ENCODE measurements at places on chromosomes 5 and 9. TPM values are rescaled to one million over a fixed set of nuclear protein-coding genes. Genes with fewer than 3 reads are reported as not detected.

- DNase-seq = no peak
Observed at GRCh38 chr5:140647042-140647419, 399 bp downstream of the NDUFA2 start.

GRCh38 chr5:172178991-172179989, 8.7 kb downstream of the STK10 start:
- DNase-seq = no peak

DNA sequence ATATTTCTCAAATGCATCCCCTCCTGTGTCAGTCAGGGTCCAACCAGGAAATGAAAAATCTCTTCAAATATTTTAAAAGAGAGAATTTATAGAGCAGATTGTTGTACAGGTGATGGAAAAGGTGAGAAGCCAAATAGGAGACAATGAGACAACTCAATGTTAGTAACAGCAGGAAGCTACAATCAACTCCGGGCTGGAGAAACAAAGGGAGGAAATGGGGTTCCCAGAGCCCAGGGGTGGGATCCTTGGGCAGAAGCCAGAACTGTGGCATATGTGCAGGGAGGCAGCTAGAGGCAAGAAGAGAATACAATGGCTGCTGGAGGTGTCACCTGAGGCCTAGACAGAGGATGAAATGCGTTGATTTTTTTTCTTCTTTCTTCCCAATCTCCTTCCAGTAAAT, 361.8 kb upstream of the ACTBL2 start:
- DNase-seq = no peak

GRCh38 chr5:1480217-1480616, 35.0 kb upstream of the SLC6A3 start:
- no peak for DNase-seq

GRCh38 chr9:86329649-86330048, 24.6 kb downstream of the TUT7 start:
- no peak for DNase-seq

DNA sequence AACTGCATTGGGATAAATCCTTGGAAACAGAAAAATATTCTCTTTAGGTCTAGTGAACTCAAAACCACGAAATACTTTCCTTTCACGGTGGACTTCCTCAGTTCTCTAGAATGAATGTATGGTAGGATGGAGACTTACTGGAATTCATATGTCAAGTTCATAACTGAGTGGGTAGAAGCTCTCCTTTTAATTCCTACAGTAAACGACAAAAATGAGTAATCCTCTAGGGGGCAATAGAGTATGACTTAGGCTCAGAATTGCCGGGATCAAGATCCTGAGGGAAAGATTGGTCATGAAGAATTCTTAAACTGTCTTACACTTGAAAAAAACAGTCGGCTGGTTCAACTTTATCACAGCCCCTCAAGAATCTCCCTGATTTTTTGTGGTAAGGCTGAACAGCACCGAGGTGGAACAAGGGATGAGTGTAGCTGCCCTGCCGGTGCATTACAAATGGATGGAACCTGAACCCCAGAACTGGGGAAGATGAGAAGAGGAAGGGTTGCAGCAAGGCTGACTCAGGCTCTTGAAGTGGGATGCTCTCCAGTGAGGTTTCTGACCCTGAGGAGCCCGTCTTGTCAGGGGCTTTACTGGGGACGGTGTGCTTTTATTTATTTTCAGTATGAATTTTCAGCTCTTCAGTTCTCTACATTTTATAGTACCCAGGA, 14.0 kb upstream of the LOX start:
- no peak for DNase-seq

GRCh38 chr5:90263102-90263820, 146.3 kb downstream of the CETN3 start:
- DNase-seq = no peak

DNA sequence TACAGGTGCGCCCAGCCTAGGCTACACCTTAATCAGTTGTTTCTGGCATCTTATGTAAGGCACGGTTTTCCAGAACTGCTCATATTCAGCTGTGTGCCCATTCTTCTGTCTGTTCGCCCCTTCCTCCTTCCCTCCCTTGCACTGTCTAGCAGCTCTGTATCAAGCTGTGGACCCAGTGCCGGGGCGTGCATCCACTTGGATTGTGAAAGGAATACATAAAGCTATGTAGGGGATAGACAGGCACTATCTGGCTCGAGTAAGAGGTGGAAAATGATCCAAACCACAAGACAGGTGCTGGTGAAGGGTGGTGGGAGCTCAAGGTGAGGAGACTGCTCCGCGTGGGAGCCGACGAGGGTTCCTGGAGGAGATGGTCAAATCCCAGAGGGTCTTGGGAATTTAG, 2.0 kb downstream of the GLIPR2 start:
- no peak for DNase-seq

DNA sequence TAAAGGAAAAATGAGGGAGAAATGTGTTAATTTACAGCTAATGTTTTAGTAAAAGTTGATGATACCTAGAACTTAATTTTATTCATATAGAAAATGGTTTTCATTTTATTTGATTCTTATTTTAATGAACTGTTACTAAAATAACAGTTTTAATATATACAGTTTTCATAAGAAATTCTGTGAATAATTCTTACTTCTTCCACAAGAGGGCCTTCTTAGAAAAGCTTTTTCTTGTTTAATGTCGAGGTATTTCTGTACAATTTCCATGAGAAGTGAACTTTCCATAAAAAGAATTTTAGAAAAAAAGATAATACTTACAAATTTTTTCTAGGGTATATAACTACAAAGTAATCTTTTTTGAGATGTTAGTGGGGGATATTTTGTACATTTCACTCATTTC, 73.9 kb downstream of the KLF9 start:
- DNase-seq = no peak

DNA sequence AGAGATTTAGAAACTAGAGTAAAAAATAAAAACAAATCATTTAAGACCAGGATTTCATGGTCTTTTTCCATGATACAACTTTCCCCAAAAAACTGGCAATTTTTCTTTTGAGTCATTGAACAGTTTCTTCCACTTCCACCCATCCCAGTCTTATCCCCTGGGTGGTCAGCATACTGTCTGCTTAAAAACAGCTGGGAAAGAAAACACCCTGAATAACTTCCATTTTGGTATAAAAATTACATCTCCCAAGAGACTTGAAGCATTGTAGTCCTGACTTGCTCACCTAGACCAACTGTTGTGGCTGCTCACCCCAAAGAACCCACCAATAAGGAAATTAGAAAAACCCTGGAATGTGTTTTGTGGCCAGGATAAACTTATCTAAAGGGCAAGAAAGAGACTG, 731.3 kb downstream of the NR2F1-AS1 start:
- no peak for DNase-seq

- no peak for DNase-seq
Observed at GRCh38 chr5:67425514-67425913, 228.9 kb upstream of the CD180 start.

- no peak for DNase-seq
Observed at GRCh38 chr5:171579976-171580411, 160.5 kb downstream of the FGF18 start.

- DNase-seq = no peak
Observed at GRCh38 chr5:95164861-95165260, 120.0 kb downstream of the MCTP1 start.

- DNase-seq = no peak
Observed at GRCh38 chr5:114636271-114636670, 274.4 kb downstream of the KCNN2 start.

DNA sequence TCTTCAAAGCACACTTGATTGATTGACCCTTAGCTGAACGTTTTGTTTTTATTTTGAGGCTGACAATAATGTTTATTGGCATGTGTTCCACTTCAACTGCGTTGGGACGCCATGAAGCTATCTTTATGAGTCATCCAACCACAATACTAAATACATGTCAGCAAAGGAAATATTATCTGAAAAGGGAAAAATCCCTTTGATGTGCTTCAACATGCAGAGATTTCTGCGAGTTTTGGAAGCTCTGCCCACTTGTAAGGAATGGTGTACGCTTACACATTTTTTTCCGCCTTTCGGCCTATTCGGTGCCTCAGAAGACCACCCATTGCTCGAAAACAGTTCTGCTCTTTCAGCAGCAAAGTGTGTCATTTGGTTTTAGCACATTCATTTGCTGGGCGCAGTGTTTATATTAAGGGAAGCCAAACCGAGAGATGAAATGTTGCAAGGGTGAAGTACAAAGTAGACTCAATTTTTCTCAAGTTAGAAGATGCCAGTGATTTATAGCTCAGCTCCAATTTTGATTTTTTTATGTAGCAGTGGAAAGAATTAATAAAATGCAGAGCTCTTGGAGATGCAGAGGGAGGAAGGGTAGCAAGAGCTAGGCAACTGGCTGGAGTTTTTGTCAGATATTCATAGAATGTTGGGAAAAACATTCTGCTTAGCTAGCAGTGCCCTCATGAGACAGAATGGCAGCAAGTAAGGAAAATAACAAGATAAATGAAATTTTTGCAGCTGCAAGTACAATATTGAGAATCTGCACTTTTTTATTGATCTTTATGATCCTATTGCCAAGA, 68.9 kb downstream of the PRDM6 start:
- DNase-seq = no peak

DNA sequence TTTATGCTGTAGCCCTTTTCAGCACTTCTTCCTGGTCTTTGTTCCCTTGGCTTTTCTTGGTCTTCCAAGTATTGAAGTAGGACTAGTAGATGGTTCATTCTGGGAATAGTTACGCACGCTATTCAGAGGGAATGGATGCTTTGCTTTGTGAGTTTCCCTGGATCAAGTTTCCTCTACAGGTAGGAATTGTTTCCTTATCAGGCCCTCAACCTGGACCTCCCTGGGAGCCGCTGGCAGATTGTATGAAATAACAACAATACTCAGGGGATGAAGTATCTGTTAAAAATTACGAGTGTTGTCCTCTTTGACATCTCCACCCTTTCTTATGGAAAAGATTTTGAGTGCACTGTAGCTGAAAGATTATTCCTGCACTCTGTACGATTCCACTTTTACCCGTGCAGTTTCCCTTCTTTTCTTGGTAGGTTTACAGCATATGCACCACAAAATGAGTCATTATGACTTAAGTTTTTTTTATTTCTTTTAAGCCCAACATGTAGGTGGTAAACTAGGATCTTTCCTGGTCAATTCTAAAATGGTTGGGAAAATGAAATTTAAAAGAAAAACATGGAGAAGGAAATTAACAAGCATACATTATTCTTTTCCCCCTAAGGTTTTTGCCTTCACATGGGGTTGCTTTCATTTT, 57.9 kb downstream of the ARHGAP26 start:
- DNase-seq = no peak

Gene ADAMTS12
- total RNA-seq = 10.4 TPM

Gene MCC
- 73.9 TPM for total RNA-seq

Gene ARRDC1
- total RNA-seq = 40.0 TPM

Gene FGFR4
- total RNA-seq = 60.8 TPM

Gene SPATA31C1
- total RNA-seq = not detected

Gene LECT2
- total RNA-seq = not detected

Gene ZNF879
- total RNA-seq = 3.7 TPM

Gene SHC3
- 2.9 TPM for total RNA-seq

Gene TMEM232
- total RNA-seq = 2.4 TPM

Gene MYORG
- total RNA-seq = 6.9 TPM

Gene PROB1
- total RNA-seq = 1.3 TPM

Gene CCNI2
- total RNA-seq = not detected

Data from tibial nerve (tissue), 4 donors.